Right renal cortex interstitium (tissue), 3 donors: ENCODE measurements at places on chromosomes 13 and 19. TPM values are rescaled to one million over a fixed set of nuclear protein-coding genes. Genes with fewer than 3 reads are reported as not detected.

DNA sequence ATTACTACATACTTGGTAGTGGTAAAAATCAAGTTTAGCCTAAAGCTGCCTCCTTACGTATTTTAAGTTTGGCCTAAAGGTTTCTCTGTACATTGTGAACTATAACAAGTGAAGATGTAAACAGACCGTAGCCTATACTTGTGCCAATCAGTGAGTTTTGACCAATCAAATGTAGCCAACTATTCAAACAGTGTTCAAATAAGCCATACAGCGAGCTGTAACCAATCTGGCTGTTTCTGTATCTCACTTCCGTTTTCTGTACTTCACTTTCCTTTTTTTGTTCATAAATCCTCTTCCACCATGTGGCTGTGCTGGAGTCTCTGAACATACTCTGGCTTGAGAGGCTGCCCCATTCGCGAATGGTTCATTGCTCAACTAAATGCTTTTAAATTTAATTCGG, 2504.6 kb downstream of the PCDH9 start:
- DNase-seq: no peak

DNA sequence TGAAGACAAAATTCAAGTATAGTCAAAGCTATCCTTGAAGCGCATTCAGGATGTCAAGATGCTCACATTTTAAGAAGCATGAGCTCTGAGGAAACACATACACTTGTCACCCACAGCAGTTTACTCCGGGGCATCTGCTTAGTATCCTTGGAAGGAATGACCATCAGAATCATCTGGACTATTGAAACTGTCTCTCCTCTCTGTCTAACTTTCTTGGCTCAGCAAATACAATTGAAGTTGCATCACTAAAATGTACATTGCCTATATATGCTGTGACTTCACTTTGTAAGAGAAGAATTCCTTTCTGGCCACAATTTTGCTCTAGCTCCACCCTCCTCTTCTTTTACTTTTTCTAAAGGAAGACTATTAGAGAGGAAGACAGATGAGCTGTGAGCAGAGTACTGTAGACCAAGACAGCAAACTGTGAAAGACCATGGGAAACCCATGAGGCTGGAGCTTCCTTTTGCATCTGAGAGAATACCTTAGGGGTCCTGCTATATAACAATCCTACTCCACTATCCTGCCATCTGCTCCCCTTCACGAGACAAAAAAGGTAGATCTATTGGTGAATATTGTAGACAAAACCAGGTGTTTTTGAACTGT, 906.3 kb downstream of the PCDH9 start:
- DNase-seq: no peak

- no peak for DNase-seq
Measured at GRCh38 chr19:16066611-16067104, 9.6 kb upstream of the TPM4 start.

DNA sequence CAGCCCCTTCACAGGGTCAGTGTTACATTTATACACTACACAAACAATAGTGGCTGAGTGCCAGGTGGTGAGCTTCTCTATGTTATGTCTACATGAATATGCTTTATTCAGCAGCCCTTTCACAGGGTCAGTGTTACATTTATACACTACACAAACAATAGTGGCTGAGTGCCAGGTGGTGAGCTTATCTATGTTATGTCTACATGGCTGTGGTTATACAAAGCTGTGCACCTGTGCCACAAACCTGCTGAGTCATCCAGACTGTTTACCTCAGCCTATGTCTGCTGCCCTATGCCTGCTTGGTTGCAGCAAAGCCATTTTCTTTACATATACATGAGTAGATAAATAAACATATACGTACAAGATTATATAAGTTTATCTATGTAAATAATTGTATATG, 76.5 kb downstream of the ZNF726 start:
- DNase-seq: no peak

The ZNF426 gene
- polyA plus RNA-seq: 24.2 TPM

GRCh38 chr13:48595431-48596429, 58.0 kb upstream of the CYSLTR2 start:
- DNase-seq: peak; percentile 43

- DNase-seq: no peak
Measured at GRCh38 chr19:52990759-52991418, 22.8 kb upstream of the ERVV-1 start.

- DNase-seq: no peak
Measured at GRCh38 chr13:66994517-66995202, 235.5 kb downstream of the PCDH9 start.
